H7 (cell line): ENCODE measurements at places on chromosomes 11 and 22.

GRCh38 chr22:30150212-30150611 is 69.9 kb downstream of the HORMAD2 start:
- no peak for DNase-seq

DNA sequence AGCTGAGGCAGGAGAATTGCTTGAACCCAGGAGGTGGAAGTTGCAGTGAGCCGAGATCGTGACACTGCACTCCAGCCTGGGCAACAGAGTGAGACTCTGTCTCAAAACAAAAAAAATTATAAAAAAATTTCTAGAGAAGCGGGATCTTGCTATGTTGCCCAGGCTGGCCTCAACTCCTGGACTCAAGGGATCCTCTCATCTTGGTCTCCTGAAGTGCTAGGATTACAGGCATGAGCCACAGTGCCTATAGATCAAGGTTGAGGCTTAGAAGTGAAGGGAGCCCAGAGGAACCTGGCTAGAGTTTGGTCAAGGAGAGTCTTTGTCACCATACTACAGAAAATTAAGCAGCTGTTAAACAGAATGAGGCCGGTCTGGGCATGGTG is 1.4 kb upstream of the MCM5 start:
- DNase-seq = no peak

DNA sequence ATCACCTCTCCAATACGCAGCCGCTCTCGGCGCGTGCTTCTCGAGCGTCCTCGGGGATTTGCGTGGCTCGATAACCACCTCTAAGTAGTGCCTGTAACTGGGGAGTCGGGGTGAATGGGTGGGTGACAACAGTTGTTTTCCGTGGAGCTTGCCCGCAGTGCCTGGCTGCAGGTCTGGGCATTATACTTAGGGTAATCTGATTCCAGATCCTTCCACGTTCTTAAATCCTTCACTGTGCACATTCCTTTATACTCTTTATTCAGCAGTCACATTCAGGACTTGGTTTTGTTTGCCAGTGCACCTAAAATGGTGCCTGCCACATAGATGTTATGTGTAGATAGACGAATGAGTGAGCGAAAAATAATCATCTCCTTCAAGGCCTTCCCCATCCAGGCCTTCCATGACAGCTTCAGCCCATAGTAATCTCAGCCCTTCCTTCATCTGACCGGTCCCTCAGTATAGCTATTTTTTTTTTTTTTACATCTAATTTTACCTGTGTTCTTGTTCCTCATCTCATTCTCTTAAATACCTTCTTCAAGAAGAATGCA is 602 bp downstream of the NAT10 start:
- DNase-seq = no peak

- no peak for DNase-seq
Observed at GRCh38 chr11:116707746-116708145, 65.0 kb downstream of the BUD13 start.

- DNase-seq = no peak
Observed at GRCh38 chr11:12542186-12542935, 131.9 kb upstream of the TEAD1 start.

DNA sequence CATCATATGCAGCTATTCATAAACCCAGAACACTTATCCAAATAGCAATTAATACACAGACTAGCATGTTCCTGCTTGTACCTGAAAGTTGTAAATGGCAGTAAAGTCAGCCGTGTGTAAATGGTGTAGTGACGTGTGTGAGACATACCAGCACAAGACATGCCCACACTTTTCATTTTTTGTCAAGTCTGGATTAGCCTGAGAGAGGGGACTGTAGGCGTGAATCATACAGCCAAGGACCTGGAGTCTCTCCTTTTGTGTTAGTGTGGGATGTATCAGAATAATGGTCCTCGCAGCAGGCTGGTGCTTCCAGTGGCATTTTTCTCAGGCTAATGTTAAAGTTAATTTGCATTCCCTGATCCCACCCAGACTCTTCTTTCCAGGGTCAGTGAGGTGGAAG is 116.8 kb upstream of the BMAL1 start:
- DNase-seq = no peak

GRCh38 chr11:134533511-134533910 is 121.5 kb upstream of the B3GAT1 start:
- DNase-seq = no peak

DNA sequence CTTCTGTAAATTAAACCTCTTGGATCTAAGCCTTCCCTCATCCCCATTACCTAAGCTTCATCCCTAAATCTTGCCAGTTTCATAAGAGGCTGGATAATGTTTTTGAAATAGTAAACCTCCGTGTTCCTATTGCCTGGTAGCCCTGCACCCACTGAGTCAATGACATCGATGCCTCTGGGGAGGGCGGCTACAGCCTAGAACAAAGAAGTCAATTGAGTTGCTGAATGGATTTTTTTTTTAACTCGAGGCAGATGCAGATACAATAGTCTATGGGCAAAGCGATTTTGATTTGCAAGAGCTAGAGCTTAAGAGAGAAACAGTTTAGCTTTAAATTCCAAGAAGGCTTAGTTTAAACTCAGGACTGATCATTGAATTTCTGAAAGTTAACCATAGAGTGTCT is 121.3 kb downstream of the NECTIN1 start:
- DNase-seq = peak; percentile 41
